ENCODE measurements at places on chromosomes 3 and 15.

GRCh38 chr3:139234491-139234890, 109.3 kb upstream of the MRPS22 start:
- DNase-seq = no peak

GRCh38 chr3:39378088-39378487, 5.1 kb upstream of the SLC25A38 start:
- no peak for DNase-seq

DNA sequence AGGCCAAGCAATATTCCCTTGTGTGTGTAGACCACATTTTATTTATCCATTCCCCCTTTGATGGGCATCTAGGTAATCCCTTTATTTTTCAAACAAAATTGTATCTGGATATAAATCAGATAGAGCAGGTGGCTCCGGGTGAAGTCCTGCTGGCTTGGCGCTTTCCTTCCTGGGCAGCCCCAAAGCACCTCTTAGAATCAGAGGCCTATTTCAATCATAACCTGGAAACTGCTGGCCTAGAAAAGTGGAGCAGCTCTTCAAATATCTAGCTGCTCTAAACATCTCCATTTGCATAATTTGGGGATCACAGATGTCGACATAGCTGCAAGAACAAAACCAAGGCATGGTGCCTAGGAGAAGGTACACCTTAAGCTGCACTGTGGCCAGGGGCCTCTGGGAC, 40.2 kb downstream of the RASGRF1 start:
- no peak for DNase-seq

DNA sequence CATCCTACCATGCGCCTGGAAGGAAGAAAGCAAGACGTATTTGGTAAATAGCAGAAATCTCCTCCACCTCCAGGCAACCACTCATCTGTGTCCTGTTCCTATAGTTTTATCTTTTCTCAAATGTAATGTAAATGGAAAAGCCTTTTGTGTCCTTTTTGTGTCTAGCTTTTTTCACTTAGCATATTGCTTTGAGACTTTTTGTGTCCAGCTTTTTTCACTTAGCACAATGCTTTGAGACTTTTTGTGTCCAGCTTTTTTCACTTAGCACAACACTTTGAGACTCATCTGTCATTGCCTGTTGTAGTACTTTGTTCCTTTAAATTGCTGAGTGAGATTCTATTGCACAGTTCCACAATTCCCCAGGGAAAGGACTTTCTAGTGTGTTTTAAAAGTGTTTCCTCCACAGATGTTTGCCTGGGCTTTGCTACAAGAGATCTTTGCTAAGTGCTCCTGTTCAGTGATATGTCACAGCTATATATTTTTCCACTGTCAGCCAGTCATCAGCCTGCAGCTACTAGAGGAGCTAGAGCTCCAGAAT, 27.9 kb upstream of the MUC13 start:
- no peak for DNase-seq

DNA sequence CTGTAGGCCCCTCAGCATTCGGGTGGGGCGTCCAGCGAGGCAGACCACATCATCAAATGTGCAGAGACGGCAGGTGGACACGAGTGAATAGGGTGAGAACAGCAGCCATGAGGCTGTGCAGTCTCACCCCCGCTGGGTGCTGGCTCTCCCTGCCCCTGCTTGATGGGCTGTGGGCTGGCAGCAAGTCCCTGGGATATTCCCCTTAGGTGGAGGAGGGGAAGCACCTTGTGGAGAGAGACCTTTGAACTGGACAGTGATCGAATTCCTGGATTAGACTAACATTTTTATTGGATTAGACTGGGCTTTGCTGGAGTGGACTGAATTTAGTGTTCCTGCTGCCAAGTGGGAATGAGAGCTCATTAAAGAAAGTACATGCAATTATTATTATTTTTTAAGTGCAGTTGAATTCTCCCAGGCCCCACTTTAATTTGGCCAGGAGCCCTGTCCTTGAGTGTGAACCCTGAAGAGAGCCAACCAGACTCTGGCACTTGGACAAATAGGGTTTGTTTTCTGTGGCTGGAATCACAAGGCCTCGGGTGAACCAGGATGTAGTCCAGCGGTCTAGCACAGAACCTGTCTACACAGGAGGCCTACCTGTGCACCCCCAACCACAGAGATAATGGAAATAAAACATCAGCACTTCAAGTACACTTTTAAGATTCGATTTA, 193.1 kb downstream of the ABHD5 start:
- DNase-seq = no peak

DNA sequence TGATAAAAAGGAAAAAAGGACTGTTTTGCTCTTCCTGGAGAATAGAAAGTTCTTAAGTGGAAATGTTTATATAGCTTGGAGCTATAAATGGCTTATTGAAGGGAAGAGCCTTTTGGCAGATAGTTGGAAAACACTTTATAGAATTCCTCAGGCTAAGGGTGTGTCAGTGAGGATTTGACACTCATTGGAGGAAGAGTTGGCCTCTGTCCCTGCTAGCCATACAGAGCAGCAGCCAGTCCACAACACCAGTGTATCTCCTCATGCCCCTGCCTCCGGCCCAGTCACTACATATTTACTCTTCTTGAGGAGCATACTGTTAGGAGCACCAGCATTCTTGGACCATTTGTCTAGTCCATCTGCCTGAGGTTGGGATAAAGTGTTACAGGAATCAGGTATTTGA, 36.2 kb downstream of the KLHL18 start:
- DNase-seq = no peak

- DNase-seq = no peak
These were observed 75.6 kb downstream of the UBP1 start for GRCh38 chr3:33364531-33365128.

All from smooth muscle cell of the brain vasculature (primary cell).